ENCODE measurements at places on chromosomes 6 and 20.

DNA sequence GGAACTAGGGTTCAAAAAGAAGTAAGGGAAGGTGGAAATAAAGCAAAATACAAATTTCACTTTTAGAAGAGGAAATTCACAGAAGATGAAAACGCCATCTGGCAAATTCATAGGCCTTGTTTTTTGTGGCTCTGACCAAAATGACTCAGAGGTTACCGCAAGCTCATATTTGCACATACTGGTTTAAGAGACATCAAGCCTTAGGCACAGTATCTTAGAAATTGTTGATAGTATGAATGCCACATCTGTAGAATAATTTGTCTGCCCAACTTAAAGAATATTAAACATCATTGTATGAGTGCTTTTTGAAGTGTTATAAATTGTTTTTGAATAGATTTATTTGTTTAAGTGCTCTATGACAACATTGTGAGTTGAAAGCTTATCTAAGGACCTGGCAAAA is 10.6 kb downstream of the TAAR1 start:
- DNase-seq: no peak

- DNase-seq: no peak
Measured at GRCh38 chr6:96075826-96076225, 60.1 kb downstream of the FUT9 start.

- DNase-seq: no peak
Measured at GRCh38 chr20:49675368-49676151, 38.1 kb downstream of the B4GALT5 start.

GRCh38 chr6:45434381-45434700 is 56.6 kb upstream of the SUPT3H start:
- no peak for DNase-seq

- DNase-seq: no peak
Measured at GRCh38 chr20:21862956-21863355, 157.5 kb downstream of the PAX1 start.

DNA sequence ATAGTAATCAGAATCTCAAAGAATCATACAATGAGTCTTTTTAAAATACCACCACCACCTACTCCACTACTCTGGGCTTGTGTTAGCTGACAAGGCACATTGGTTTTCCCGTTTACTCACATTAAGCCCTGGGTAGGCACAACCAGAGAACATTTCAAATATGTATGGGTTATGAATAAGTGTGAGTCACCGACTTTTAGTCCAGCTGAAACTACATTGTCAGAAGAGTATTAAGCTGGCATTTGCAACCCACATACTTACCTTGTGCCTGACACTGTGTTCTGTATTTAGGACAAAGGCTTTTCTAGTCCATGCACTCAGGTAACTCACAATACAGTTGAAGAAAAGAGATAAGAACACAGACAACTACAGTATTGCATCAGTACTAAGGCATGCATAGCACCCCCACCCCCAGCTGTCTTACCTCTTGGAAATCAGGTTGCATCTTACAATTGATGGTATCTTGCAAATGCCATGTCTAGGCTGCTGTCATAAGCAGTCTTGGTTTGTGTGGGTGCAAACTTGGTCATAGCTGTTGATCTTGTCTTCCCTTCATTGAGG is 40.3 kb upstream of the AHI1 start:
- DNase-seq: peak; percentile 51

DNA sequence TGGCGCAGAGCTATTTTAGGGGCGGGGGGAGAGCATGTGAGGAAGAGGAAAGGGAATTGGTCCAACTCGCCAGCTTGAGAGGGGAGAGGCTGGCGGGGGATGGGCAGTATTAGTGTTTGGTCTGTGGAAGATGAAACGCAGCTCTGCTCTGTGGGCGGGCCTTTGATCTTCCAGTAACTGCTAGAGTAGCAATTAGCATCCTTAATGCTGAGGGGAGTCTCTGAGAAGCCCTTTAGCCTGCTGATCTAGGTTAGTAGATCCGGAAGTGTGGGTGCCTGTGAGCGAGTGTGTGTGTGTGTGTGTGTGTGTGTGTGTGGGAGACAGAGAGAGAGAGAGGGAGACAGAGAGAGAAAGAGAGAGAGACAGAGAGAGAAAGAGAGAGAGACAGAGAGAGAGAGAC is 117.2 kb upstream of the BACH2 start:
- DNase-seq: no peak

- DNase-seq: no peak
Measured at GRCh38 chr6:72672906-72673305, 51.0 kb downstream of the KCNQ5 start.

DNA sequence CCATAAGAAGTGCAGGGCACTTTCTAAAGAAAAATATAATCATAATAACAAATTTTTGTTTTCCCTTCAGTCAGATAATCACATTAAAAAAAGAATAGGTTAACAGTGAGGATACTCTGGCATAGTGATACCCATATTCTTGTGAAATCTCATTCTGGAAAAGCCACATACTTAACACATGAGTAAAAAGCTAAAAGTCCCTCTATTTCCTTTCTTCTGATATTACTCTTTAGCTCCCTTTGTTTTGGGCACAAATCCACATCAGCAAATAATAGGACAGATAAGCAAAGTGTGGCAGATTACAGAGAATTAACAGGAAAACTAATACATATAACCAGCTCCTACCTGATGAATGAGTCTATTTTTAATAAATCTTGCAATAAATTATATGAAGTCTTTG is 15.8 kb downstream of the SHPRH start:
- peak; percentile 10 for DNase-seq

DNA sequence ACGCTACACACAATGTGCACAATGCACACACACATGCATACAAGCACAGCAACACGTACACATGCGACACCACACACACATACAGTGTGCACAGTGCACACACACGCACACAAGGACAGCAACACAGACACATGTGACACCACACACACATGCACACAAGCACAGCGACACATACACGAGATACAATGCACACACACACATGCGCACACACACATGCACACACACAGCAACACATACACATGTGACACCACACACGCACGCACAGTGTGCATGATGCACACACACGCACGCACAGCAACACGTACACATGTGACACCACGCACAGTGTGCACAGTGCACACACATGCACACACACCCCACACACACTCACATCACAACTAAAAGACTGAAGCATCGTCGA is 327.3 kb downstream of the THBS2 start:
- DNase-seq: no peak

DNA sequence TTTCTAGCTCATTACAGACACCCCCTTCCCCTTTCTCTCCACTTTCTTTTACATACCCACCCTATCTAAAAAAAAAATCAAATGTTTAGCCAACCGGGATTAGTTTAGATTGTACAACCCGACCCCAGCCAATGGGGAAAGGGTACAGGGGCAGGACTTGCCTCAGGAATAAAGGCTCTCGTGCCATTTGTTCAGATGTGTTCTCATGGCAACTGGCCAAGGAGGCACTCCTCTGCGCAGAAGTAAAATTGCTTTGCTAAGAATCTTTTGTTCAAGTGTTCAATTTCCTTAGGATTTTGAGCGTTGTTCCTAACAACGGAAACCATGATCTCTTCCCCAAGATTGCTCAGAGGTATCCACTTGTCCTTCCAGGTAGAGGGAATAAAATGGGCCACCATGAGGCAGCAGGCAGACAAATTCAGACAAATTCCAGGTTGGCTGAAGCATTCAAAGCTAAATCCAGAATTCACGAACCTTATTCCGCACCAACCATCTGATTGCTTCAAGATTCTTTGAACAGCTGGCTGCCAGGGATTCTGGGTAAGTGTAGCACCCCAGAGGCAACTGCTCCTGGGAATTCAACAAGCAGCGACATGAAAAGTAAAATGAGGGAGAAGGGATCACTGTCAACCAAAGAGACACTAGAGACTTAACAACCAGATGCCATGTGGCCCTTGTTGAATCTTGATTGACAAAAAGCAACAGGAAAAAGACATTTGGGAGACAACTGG is 431.8 kb downstream of the PREX1 start:
- DNase-seq: no peak

DNA sequence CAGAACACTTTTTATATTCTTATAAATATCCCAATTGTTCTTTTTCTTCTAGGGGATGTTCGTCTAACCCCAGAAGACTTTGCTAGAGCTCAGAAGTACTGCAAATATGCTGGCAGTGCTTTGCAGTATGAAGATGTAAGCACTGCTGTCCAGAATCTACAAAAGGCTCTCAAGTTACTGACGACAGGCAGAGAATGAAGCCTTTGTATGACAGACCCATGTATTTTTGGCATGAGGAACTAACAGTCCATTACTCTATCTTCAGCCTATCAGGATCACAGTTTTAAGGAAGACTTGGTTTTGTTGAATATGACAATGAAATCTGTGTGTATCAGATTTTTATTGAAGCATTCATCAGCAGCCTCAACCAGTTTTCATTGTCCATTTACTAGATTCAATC is 71.4 kb downstream of the VTA1 start:
- no peak for DNase-seq

- no peak for DNase-seq
Measured at GRCh38 chr6:35224720-35225119, 11.0 kb downstream of the SCUBE3 start.

DNA sequence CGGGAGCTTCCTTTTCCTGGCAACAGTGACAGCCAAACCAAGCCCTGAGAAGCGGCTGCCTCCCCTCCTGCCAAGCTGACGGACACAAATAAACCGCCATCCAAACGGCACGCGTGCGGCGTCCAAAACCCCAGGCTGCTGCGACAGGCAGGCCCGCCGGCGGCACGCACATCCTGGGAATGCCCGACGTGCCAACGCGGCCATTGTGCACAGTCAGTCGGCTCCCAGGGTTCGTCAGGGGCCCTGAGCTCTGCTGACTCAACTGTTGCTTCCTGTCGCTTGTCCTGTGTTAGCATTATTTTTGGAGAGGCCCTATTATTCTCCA is 6.8 kb downstream of the JAG1 start:
- no peak for DNase-seq

- DNase-seq: no peak
Measured at GRCh38 chr6:113512576-113512975, 344.6 kb upstream of the MARCKS start.

DNA sequence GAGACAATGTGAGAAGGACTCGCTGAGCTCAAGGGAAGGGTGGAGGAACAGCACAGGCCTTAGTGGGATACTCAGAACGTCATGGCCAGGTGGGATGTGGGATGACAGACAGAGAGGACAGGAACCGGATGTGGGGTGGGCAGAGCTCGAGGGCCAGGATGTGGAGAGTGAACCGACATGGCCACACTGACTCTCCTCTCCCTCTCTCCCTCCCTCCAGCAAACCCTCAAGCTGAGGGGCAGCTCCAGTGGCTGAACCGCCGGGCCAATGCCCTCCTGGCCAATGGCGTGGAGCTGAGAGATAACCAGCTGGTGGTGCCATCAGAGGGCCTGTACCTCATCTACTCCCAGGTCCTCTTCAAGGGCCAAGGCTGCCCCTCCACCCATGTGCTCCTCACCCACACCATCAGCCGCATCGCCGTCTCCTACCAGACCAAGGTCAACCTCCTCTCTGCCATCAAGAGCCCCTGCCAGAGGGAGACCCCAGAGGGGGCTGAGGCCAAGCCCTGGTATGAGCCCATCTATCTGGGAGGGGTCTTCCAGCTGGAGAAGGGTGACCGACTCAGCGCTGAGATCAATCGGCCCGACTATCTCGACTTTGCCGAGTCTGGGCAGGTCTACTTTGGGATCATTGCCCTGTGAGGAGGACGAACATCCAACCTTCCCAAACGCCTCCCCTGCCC is 1.7 kb downstream of the TNF start:
- DNase-seq: no peak

DNA sequence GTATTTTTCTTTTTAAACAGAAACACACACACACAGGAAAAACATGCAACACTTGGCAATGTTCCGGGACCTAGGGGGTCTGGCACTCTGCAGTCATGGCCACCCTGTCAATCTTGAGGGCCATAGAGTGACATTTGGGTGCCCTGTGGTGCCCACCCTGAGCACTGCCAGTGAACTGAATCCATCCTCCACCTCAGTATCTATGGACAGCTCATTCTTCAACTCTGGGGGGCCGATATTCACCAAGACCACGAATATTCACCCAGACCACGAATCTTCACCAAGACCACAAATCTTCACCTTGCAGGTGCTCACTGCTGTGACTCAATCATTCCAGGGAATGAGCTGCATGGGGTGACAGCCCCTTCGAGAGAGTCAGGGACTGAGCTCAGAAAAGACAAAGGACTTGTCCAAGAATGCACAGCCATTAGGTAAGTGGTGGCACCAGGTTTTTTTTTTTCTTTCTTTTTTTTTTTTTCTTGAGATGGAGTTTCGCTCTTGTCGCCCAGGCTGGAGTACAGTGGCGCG is 19.1 kb downstream of the SNAI1 start:
- no peak for DNase-seq

DNA sequence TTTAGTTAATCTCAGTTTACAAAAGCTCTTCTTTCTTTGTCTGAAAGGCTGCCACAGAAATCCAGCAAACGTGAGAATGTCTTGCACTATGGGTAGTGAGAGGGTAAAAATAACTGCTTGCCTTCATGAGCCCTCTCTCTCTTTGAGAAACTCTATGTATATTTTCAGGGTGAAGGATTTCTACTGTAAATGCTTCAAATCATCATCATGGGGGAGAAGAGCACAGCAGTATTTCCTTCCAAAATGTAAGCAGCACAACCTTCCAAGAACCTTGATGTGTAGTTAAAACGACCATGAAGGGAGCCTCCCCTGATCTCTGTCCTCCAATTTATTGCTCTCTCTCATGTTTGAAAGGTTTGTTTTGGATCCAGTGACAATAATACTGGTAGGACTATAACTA is 141.3 kb upstream of the CENPW start:
- DNase-seq: no peak

GRCh38 chr6:21360336-21360735 is 233.2 kb upstream of the SOX4 start:
- no peak for DNase-seq

DNA sequence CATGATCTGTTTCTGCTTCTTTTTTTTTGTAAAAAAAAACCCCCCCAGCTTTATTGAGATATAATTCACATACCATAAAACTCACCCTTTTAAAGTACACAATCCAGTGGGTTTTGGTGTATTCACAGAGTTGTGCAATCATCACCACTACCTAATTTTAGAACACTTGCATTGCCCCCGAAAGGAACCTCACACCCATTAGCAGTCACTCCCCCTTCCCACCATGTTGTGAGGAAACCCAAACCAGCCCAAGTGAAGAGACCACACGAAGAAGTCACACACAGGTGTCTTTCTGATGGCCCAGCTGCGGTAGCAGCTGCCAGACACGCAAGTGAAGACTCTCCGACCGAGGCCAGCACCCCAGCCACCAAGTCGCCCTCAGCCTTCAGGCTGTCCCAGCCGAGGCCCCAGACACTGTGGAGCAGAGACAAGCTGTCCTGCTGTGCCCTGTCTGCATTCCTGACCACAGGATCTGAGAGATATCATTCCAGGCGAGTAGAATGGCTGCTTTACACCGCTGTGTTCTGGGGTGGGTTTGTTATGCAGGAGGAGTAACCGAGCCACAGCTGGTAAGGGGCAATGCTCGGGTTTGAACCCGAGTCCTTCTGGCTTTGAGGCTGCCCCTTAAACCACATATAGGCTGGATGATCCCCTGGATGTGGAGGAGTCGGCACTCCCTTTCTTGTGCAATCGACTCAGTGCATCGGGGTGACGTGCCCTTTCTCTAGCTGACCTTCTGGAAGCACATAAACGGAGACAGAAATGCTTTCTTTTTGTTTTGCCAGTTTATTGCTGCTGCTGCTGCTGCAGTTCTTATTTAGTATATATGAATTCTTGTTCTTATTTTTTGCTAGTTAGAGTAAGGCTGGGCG is 59.1 kb upstream of the PTPN1 start:
- DNase-seq: peak; percentile 43

GRCh38 chr6:424741-425417 is 33.3 kb downstream of the IRF4 start:
- DNase-seq: no peak

All from GM03348 (cell line).